ENCODE measurements at places on chromosomes 4 and X.

GRCh38 chr4:67161311-67161710, 384.0 kb downstream of the CENPC start:
- DNase-seq = no peak

DNA sequence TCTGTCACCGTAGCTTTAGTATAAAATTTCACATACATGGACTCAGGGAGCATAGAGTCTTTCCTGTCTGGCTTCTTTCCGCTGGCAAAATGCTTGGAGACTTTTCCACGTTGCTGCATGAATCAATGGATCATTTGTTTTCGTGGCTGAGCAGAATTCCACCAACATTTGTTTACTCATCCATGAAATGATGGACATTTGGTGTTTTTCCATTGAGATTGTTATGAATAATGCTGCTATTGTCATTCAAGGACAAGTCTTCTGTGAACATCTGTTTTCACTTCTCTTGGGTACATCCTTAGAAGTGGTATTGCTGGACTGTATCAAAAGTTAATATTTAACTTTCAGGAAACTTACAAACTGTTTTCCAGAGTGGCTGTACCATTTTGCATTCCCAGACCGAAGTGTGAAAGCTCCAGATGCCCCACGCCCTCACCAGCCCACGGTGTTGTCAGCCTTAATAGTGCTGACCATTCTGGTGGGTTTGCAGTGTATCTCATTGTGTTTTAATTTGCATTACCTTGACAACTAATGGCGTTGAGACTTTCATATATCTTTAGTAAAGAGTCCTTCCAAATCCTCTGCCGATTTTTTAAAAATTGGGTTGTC, 5.8 kb upstream of the TMEM271 start:
- DNase-seq = no peak

DNA sequence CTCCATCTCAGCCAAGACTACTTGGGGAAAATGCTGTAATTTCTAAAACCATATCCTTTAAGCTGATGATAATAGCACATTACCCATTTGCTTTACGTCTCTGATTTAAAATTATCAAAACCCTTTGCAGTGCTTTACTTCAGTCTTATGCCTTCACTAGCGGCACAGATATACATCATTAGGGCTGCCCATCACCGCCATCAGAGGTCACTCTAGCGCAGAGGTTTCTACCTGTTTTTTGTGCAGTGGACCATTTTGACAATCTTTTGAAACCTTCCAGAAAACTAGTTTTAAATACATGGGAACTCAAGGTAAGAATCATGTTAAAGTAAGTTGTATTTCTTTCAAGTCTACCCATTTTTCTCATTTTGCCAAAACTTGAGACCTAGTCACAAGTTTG, 592.5 kb downstream of the PPARGC1A start:
- DNase-seq = no peak

DNA sequence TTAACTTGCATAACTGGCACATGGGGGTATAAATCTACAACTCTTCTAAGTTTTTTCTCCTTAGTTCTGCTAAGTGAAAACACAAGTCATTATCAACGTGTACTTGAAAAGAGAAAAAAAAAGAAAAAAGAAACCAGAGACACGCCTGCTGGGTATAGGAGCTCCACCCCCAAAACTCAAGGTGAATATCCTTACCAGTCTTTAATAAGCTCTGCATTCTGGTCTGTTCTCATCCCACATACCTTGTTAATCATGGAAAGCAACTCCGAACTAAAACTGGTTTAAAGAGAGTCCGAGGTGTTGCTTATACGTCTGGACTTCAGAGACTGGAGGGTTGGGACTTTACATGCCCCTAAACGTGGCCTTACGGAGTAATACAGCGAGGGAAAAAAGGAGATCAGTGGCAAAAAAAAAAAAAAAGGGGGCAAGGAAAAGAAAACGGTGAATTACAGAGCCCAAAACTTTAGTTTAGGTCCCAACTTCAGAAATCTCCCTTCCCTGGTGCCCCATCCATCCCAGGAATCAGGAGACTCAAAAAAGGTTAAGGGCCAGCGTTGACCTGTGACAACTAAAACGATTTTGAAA, 1.0 kb downstream of the PGRMC2 start:
- DNase-seq = no peak

- DNase-seq = no peak
Measured at GRCh38 chrX:46913667-46914066, 1.4 kb downstream of the JADE3 start.

DNA sequence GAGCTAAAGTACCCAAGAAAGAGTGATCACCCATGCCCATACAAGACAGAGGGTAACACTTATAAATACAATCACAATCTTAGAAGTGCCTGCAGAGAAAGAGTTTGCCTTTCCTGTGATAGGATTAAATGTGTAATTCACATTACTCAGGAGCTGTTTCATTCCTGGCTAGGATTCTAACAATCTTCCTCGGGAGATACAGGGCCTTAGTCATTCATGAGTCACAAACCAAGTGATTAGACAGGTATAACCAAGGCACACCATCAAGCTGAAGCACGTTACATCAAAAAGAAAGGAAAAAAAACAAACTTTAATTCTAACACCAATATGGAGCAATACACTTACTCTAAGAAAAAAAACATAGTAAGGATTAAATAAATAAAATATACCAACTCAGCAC, 14.9 kb downstream of the ABCG2 start:
- DNase-seq = no peak

- DNase-seq = no peak
Measured at GRCh38 chrX:150983521-150984168, 510 bp downstream of the HMGB3 start.

DNA sequence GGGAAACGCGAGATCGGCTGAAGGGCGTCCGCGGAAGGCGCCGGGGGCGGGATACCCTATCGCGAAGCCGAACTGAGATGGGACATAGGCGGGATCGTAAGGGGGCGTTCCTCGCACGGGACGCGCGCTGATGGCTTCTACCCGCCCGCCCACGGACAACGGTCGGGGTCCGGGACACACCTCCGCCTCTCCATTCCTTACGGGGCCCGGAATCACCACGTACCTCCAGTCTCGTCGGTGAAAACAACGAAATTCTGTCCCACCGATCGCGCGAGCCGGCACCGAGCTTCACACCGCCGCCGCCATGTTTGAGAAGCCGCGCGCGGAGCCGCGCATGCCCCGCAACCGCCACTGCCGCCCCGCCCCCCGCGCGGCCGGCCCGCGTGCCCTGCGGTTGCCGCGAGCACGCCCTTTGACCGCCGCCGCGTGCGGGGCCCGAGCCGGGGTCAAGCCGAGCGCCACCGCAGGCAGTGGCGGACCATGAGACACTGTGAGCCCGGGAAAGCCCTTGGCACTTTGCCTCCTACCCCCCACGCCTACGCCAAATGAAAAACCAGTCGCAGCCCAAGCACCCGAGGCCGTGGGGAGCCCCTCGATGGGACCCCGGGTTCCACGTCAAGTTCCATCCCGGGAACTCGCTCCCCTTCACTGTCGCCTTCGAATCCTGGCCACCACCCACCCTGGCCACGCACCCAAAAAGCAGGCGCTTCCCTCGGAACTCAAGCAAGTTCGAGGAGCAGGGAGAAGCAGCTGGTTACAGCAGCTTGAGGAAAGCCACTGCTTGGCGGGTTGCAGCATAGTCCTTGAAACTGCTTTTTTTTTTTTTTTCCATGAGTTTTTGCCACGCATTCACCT, at the start of gene SCML2:
Gene SCML2, minus strand, starts transcription at position 320 of the 855 bp plus-strand sequence. CDS start 20,617 bp downstream, outside the sequence.
- DNase-seq = no peak

DNA sequence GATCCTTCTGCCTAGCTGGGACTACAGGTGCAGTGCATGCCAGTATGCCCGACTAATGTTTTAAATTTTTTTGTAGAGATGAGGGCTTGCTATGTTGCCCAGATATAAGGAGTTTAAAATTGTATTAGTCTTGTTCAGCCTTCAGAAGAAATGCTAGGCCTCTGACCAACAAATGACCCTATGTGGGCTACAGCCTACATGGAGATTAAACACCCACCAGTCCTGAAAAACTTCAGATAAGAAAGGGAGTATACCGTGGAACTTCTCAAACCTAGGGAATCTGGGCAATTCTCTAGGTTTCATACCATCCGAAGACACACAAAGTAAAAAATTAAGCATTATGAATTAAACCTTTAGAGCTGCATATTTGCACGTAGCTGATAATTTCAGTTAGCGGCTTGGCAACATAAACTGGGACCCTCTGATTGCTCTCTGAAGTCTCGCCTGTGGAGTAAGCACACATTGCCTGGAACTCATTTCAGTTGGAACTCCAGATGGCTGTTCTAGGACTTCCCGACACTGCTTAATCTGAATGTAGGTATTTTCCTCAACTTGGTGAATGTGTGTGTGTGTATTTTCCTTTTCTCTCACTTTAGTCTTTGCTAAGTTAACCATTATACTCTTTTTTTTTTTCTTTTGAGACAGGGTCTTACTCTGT, 33.0 kb downstream of the MOB1B start:
- no peak for DNase-seq

- DNase-seq = no peak
Measured at GRCh38 chrX:46573331-46573891, at the start of gene CHST7. Gene CHST7 (plus strand): TSS chrX:46573765. CDS start chrX:46573932, 167 bp downstream.

- no peak for DNase-seq
Measured at GRCh38 chr4:23680671-23681518, 209.0 kb downstream of the PPARGC1A start.
